ENCODE measurements at places on chromosomes 3 and 15.

DNA sequence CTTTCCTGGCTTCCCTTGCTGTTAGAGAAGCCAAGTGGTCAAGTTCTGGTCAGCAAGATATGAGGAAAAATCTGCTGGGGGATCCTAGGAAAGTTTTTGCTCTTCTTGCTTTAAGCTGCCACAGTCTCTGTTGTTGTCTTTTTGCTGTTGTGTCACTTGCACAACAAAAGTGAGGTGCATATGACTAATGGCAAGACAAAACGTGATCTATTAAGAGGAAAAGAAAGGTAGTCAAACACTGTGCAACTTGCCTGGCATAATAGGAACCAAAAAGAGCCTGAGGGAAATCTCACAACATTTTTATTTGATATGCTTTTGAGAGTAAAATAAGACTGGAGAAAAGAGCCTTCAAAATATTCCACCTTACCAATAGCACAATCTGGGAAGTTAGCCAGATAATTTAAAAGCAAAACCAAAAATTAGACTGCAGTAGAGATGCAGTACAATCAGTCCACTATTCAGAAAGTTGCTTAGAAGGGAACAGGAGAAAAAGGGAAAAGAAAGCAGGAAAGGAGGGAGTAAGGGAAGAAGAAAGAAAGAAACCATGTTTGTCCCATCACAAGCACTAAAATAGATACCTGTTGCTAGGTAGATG, 110.0 kb upstream of the SLC4A7 start:
- DNase-seq, result no peak

GRCh38 chr3:78857494-78858111, 910.2 kb downstream of the ROBO1 start:
- no peak for DNase-seq

GRCh38 chr3:14357463-14357862, 44.9 kb upstream of the SLC6A6 start:
- DNase-seq, result no peak

GRCh38 chr3:14884665-14885064, 62.7 kb upstream of the NR2C2 start:
- DNase-seq, result no peak

- no peak for DNase-seq
These were observed 4.0 kb downstream of the NPTN start for GRCh38 chr15:73628976-73629797.

- DNase-seq, result no peak
These were observed 301.0 kb upstream of the SLCO3A1 start for GRCh38 chr15:91552555-91552954.

- DNase-seq, result no peak
These were observed 165.5 kb downstream of the CLSTN2 start for GRCh38 chr3:140100479-140100878.

- DNase-seq, result no peak
These were observed 118.4 kb upstream of the TP63 start for GRCh38 chr3:189512821-189513220.

DNA sequence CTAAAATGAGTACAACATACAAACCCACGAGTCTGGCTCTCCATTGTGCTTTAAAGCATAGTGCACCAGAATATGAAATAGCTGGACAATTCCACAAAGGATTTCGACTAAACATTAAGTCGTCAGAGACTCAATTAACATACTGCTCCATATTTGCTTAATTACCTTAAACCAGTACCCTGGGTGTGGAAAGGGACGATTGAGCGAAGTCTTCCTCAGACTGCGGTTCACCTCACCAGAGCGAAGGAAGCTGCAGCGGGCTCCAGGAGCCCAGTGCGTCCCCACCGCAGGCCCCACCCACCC, 218 bp upstream of the TRPC1 start:
- no peak for DNase-seq

DNA sequence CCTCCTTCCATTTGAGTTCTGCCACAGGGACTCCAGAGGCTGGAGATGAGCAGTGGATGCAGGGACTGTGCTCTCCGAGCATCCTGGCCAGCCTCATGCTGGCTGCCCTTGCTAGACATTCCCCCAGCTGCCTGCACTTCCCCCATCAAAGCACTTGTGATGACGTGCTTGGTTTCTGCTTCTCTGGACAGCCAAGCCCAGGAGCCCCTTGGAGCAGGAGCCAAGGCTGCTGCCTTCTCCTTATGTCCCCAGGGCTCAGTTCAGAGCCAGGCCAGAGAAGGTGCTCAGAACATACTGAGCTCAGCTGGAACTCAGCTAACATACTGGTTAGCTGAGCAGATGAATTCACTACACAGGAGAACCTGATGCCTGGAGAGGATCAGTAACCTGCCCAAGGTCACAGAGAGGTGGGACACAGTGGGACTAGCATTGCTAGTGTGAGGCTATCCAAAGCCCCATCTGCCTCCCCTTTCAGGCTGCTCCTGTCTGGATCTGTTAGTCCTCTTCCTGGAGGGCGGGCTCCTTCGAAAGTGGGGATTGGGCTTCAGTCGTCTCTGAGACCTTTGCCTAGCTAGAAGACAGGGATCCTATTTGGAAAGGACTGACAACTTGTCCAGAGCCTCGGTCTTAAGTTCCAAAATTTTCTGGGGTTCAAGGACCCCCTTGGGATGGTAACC, 4.3 kb downstream of the PCBP4 start:
- DNase-seq, result no peak

GRCh38 chr15:37061996-37062395, 38.4 kb downstream of the MEIS2 start:
- DNase-seq, result no peak

GRCh38 chr15:32923176-32923575, 205.4 kb downstream of the GREM1 start:
- peak; percentile 47 for DNase-seq

DNA sequence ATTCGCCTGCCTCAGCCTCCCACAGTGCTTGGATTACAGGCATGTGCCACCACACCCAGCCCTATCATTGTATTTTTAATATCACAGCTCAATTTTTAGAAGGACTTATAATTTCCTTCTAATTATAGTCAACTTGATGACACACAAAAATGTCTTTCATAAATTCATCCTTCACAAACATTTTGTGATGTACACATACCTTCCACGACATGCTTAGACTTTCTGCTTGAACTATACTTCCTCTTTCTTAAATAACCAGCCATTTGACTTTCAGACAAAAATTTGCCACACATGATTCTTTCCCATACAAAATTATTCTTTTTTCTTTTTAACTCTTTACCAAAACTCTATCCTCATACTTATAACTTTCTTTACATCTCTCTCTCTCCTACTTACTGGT, 48.4 kb upstream of the CCK start:
- no peak for DNase-seq

- no peak for DNase-seq
These were observed 39.3 kb downstream of the KLHL25 start for GRCh38 chr15:85755471-85755870.

- no peak for DNase-seq
These were observed 32.9 kb upstream of the TICRR start for GRCh38 chr15:89542369-89542768.

DNA sequence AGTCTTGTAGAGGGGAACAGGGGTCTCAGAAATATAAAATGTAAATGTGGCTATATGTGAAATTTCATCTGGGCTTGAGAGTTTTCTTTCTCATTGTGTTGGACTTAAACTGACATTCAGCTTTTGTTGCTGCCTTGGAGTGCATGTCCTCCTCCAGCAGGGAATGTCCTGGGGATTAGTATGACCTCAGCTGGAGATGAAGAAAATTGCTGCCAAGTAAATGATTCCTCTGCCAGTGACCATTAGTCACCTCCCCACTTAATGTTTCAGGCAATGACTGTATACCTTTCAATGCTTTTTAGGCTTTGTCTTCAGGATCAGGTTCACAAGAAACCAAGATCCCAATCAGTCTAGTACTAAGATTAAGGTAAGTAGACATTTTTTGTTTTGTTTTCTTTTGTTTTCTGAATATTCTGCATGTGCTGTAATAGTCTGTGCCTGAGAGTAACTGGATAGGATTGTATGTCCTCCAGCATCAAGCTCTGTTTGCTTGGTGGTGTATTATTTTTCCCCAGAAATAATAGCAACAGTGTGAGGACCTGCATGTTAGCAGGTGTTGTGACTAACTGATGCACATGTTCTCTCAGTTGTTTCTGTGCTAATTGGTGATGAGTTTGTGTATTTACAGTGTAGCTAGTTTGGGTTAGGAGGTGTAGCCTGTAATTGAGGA, 18.1 kb upstream of the SLC22A13 start:
- DNase-seq, result peak; percentile 79

GRCh38 chr3:22714749-22715148, 488.4 kb upstream of the UBE2E2 start:
- DNase-seq, result no peak

DNA sequence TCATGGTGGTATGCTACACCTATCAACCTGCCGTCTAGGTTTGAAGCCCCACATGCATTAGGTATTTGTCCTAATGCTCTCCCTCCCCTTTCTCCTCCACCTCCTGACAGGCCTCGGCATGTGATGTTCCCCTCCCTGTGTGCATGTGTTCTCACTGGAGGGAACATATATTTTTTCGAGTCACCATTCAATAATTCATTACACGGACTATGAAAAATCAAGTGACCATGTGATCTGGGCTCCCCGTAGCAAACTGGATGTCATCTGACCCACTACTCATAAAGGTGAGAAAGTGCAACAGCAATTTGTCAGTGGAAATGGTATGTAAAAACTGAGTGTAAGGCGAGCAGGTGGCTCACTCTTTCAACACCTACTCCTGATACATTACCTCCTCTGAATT, 224.3 kb upstream of the RASGRP1 start:
- no peak for DNase-seq

DNA sequence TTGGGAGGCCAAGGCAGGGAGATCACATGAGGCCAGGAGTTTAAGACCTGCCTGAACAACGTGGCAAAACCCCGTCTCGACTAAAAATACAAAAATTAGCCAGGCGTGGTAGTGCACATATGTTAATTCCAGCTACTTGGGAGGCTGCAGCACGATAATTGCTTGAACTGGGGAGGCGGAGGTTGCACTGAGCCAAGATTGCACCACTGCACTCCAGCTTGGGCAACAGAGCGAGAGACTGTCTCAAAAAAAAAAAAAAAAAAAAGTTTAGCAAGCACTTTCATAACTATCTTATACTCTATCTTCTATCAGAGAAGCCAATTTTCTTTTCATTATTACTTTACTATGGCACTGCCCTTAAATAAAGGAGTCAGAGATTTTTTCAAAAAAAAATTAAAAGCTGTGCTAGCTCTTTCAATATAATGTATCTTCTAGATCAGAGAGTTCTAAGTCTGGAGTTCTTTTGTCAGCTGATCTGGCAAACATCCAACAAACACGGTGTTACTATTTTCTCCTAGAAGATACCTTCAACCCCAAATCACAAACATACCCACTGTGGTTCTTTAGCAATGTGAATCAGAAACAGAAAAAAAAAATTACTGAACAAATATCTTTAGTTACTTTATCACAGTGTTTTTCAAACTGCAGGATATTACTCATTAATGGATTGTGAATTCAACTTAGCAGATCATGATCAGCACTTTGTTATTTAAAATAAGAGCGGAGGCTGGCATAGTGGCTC, 3.0 kb downstream of the ZNF770 start:
- DNase-seq, result no peak

DNA sequence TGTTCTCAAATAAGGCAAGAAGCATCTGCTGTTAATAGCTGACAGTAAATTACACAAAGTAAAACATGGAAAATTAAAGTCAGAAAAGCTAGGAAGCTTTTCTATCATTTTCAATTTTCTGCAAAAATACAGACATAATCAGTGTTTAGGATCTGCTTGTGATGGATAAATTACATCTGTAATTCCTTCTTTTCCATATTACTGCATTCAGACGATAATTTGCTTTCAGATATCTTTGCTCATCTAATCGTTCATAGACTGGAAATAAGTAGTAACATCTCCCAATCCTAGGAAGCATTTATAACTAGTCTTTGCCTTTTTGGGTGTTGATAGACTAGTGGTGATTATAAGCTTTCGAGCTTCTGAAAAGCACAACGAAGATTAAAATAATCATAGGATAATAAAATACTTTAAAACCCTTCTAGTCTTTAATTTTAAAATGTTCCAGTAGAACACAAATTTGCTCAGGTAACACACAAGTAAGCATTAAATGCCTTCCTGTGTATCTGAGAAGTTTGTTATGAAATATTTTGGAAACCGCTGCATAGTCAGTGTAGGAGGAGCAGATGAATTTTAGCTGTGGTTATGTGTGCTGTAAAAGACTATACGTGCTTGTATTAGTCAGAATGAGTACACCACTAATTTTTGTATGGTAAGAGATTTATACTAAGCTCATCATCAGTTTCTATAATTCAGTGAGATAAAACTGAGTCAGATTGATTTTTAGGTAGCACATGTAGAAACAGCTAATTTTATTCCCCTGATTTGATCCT, 41.0 kb downstream of the MBNL1 start:
- DNase-seq, result peak; percentile 49

GRCh38 chr15:40859206-40859851, 14.7 kb downstream of the RHOV start:
- DNase-seq, result no peak

DNA sequence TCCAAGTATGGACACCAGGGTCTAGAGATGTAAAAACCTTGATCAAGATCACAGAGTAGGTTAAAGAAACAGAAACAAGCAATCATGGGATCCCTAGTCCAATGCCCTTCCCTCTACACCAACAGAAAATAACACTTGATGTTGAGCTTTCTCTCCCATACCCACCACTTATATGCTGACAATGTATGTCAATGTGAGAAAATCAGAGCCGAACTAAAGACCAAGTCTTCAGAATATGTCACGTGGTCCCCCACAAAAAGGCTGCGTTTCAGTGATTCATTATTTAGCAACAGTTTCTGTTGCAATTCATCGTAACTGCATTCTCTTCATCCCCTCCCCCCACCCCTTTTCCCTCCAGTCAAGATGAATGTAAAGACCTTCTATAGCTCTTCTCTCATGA, 278.9 kb upstream of the STT3B start:
- no peak for DNase-seq

GRCh38 chr3:47613722-47614121, 35.1 kb upstream of the CSPG5 start:
- no peak for DNase-seq

- DNase-seq, result no peak
These were observed 148.1 kb downstream of the KLHL25 start for GRCh38 chr15:85646538-85647091.

GRCh38 chr3:50539356-50540286, 27.9 kb downstream of the C3orf18 start:
- no peak for DNase-seq

- no peak for DNase-seq
These were observed at the start of gene CAND2 for GRCh38 chr3:12796171-12797123. Gene CAND2, plus strand, starts transcription at chr3:12796680. Its CDS starts 41 bp downstream, at chr3:12796721.
